ENCODE measurements at places on chromosomes 11 and 22. TPM values are rescaled to one million over a fixed set of nuclear protein-coding genes. Genes with fewer than 3 reads are reported as not detected.

Gene TNNI2
- total RNA-seq, result 0.35 TPM

Gene OR10A2
- not detected for total RNA-seq

Gene DGAT2
- 25.5 TPM for total RNA-seq

Gene MYOD1
- 0.27 TPM for total RNA-seq

Gene OR52N4
- not detected for total RNA-seq

Gene MTMR3
- 32.3 TPM for total RNA-seq

All from Right ventricle myocardium inferior (tissue), 1 donor.